ENCODE measurements at places on chromosomes 3 and 15.

GRCh38 chr3:115384381-115384780 lies 237.3 kb upstream of the ZBTB20 start:
- no peak for DNase-seq

DNA sequence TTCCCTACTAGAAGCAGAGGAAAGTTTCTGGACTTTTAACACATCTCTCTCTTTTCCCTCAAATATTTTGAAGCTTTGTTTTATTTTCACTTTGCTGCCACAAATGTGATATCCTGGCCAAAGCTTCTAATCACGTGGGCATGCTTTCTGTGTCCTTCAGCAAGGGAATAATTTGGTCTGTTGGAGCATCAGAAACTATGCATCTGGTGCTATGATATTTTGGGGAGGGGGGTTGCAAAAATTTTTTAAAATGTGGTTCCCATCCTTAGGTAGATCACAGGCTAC lies 254.2 kb downstream of the GAP43 start:
- DNase-seq, result no peak

GRCh38 chr3:190017521-190018288 lies 103.0 kb downstream of the P3H2 start:
- DNase-seq, result no peak

- no peak for DNase-seq
Observed at GRCh38 chr3:127717357-127718244, 44.8 kb downstream of the ABTB1 start.

DNA sequence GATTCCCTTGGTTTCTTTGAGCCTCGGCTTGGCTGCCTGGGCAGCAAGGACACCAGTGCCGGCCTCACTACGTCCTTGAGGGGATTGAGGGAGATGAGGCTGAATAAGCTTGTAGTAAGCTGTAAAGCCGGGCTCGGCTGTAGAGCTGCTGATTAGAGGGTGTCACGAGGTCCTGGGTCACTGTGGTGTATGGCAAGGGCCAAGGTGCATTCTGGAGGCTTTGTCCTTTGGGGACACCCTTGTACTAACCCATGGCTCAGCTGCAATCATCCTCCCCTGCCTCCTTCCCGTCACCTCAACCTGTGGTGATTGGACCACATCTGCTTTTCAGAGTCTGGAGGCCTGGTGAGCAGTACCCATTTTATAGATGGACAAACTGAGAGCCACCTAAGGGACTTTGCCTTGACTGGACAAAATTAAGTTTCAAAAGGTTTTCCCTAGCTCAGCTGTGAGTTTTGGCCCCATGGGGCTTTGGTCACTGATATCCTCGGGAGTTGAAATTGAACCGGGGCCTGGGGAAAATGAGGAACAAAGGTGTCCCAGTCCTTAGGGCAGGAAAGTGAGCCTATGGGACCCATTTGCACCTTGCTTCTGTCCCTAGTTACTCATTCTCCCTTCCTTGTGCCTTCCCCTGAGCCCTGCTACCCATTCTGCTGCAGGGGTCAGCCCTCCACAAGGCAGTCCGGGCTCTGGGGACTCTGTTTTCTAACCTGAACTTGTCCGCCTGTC lies 2.4 kb downstream of the SLC6A6 start:
- DNase-seq, result no peak

- no peak for DNase-seq
Observed at GRCh38 chr15:52234596-52235541, 43.7 kb upstream of the GNB5 start.

DNA sequence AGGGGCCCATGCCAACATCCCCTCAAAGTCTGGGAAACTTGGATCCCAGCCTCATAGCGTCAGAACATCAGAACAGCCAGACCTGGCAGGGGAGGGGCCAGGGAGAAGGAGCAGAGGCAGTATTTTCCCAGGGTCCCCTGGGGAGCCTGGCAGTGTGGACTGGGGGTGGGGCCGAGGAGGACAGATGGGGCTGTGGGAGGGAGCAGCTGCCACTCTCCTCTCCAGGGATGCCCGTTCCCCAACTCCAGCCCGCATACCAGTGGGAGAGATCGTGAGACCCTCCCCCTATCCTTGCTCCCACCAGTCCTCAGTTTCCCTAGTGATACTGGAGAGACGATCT lies 6.5 kb upstream of the DNAJB8 start:
- DNase-seq, result no peak

DNA sequence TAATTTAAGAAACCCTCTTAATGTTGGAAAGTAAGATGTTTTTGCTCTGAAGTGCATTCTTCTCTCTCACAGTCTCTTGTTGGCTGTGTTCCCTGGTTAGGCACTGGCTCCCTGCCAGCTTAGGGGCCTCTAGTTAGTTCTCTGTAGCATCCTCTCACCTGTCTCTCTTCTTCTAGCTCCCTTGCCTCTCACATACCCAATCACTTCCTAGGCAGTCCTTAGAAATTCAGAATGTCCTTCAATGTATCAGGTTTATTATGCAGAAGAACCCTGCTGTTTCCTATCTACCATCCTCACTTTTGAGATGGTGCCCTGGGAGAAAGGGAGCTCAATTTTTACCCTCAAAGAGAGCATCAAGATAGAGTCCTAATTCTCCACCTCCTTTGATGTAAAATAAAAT lies 36.2 kb upstream of the CPNE4 start:
- no peak for DNase-seq

GRCh38 chr3:156818273-156818651 lies 7.9 kb upstream of the LEKR1 start:
- DNase-seq, result no peak

GRCh38 chr15:87604857-87605446 lies 651.6 kb downstream of the NTRK3 start:
- no peak for DNase-seq

DNA sequence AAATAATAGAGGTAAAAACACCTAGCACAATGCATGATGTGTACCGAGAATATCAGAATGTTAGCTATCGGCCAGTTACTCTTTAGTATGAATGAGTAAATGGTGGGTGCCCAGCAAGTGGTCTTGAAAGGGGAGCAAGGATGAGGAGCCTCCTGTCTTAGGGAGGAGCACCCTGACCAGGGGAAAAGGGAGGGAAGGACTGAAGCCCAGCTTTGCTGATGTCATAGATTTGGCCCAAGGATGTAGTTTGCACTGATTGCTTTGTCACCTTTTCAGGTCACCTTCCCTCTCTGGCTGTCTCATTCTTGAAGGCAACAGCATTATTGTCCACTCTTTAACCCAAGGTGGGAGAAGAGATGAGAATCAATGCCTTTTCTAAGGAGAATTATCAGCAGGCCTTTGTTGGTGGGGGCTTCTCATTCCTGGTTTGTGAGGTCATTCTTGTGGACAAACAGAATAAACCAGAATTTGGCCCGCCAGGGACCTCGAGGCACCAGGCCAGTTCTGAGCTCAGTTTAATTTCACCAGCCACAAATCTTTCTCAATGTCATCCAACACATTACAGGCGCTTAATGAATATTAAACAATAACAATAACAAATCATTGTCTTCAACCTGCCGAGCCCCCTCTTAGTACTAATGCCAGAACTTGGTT lies 231.3 kb downstream of the VPS13C start:
- DNase-seq, result no peak

- DNase-seq, result no peak
Observed at GRCh38 chr3:32859604-32860237, 41.9 kb downstream of the TRIM71 start.

DNA sequence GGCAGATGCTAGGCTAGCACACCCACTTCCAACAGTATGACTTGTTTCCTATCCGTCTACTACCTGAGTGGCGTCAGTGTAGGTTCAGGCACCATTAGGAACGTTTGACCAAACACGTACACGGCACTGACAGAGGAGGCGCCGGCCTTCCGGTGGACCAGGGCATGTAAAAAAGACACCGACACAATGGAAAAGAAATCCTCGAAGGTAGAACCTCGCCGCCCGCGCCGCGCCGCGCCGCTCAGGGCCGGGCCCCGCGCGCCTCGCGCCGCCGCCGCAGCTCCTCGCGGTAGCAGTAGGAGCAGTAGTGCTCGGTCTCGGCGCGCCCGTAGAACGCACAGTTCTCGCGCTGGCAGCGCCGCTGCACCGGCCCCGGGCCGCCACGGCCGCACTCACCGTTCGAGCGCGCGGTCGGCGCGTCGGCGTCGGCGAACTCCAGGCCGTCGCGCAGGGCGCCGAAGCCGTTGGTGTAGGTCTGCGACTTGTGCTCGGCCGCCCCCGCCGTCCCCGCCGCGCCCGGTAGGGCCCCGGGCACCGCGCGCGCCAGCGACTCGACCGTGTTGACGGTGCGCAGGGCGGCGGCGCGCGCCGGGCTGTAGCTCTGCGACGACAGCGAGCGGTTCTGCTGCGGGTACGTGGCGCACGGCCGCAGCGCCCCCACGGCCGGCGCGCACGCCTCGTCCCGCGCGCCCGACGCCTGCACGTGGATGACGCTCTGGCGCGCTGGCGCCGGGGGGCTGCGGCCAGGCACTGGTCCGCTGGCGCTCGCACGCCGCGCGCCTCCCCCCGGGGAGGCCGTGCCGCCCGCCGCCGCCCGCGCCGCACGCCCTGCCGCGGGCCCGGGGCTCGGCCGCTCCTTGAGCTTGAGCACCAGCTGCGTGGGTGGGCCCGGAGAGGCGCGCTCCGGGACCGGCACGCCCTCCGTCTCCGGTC lies 156.7 kb downstream of the KLF13 start:
- DNase-seq, result no peak

DNA sequence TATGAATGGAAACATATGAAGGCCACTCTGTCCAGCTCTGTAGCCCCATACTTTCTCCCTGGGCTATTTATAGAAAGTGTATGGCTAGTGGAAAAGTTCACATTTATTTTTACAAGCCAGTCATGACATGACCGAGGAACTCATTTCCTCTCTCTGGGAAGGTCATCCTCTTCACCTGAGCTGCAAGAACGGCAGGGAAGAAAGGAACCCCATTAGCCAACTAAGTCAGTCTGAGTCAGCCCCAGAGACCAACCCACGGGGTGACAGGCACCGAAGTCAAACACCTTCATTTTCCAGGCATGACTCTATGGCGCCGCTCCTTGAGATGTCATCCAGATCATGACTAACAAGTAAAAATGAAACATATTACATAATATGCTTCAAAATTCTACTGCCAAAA lies 4.8 kb downstream of the PAQR9 start:
- no peak for DNase-seq

DNA sequence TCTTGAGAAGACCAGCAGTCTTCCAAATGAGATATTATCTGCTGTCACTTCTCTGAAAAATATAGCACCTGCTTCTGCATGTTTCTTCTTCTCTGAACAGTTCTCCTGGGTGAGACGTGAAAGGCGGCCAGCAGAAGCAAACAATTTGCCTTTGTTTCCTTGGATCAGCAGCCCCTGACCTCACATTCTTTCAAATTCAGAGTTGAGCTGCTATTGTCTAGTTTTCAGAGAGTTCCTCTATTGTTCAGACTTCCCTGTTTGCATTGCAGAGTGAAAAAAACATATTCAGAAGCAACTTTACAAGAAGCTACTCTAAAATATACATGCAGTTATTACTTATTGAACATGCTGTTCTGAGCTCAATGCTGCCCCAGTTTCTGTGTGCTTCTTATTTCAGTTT lies 653.6 kb downstream of the NAALADL2 start:
- DNase-seq, result no peak

- DNase-seq, result no peak
Observed at GRCh38 chr3:165645191-165645590, 192.0 kb downstream of the BCHE start.

- no peak for DNase-seq
Observed at GRCh38 chr3:131275556-131275955, 106.0 kb upstream of the NUDT16 start.

DNA sequence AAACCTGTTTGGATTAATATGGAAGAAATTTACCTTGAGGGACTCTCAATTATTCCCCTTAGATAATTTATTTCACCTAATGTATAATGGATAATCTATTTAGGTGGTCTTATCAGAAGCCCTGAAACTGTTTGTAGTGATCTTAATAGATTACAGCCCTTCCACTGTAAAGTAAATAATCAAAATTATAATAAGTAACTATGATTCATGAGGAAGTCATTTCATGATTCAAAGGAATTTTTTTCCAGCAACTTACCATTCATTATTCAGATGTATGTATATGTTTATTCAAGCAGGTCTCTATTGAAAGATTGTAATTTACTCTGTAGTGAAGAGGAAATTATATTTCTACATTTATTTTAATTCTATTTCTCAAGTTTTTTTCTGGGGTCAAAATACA lies 250.6 kb upstream of the ROBO1 start:
- DNase-seq, result no peak

DNA sequence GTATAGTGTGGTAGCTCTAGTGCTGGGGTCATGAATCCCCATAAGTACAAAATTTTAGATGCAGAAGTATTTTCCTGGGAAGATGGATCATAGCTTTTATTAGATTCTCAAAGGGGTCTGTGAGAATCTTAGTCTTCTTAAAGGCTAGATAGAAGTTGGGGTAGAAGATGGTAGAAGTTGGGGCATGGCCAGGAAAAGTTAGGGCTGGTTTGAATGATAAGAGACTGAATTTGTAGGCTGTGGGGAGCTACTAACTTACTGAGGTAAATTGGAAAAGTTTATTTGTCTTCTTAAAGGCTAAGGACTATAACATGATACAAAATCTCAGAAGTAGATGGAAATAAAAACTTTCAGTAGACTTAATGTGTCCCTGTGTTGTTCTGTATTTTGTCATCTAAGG lies 1.6 kb upstream of the UBE2Q2 start:
- DNase-seq, result no peak

- no peak for DNase-seq
Observed at GRCh38 chr3:16488637-16489036, 24.9 kb downstream of the RFTN1 start.

GRCh38 chr3:127577448-127577847 lies 13.1 kb downstream of the TPRA1 start:
- no peak for DNase-seq

DNA sequence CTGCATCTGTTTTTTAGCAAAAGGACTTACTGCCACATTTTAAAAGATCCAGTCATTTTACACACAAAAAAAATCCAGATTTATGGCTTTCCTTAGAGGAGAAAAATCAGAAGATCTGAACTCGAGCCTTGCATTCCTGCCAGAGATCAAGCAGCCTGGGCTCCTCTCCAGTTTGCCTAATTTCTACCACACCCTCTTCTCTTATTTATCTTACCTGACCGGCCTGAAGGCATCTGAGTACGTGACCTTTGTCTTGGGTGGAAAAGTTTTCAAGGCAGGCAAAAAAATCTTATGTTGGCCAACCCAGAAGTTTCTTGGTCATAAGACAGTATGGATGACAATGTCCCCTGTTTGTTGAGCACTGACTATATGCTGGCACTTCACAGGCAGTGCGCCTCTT lies 60.3 kb downstream of the CHRD start:
- DNase-seq, result no peak

GRCh38 chr3:65604863-65605526 lies 433.7 kb downstream of the MAGI1 start:
- DNase-seq, result no peak

- DNase-seq, result no peak
Observed at GRCh38 chr3:10926811-10927521, 65.6 kb upstream of the SLC6A1 start.

- DNase-seq, result no peak
Observed at GRCh38 chr3:183967693-183968092, 50.0 kb downstream of the ABCC5 start.

DNA sequence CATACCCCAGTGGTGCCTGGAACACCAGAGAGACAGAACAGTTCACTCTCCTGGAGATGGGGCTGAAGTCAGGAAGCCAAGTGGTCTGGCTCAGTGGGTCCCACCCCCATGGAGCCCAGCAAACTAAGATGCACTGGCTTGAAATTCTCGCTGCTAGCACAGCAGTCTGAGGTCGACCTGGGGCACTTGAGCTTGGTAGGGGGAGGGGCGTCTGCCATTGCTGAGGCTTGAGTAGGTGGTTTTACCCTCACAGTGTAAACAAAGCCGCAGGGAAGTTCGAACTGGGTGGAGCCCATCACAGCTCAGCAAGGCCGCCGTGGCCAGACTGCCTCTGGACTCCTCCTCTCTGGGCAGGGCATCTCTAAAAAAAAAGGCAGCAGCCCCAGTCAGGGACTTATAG lies 272.0 kb downstream of the KLF13 start:
- no peak for DNase-seq
